ENCODE measurements at places on chromosomes 7 and 10. TPM values are rescaled to one million over a fixed set of nuclear protein-coding genes. Genes with fewer than 3 reads are reported as not detected.

The OR2A42 gene
- not detected for total RNA-seq

The C10orf62 gene
- not detected for total RNA-seq

The OSBPL3 gene
- 104 TPM for total RNA-seq

The CYP2C19 gene
- total RNA-seq, result not detected

The ZMIZ1 gene
- 46.2 TPM for total RNA-seq

The STRIP2 gene
- total RNA-seq, result 21.0 TPM

The HHEX gene
- total RNA-seq, result 0.11 TPM
